ENCODE measurements at places on chromosomes 6 and 20. TPM values are rescaled to one million over a fixed set of nuclear protein-coding genes. Genes with fewer than 3 reads are reported as not detected.
A peak's percentile ranks its signal among the peaks of the same experiment; 100 is the strongest.

TRAPPC3L gene
- not detected for total RNA-seq

HLA-DRB1 gene
- total RNA-seq, result 15.3 TPM

ZC2HC1B gene
- total RNA-seq, result not detected

ANGPT4 gene
- total RNA-seq, result 0.05 TPM

OLIG3 gene
- total RNA-seq, result not detected

RBM24 gene
- total RNA-seq, result 0.05 TPM

FANCE gene
- total RNA-seq, result 1.1 TPM

HLA-E gene
- total RNA-seq, result 141 TPM

MOG gene
- not detected for total RNA-seq

BPI gene
- 0.48 TPM for total RNA-seq

ECT2L gene
- not detected for total RNA-seq

SYTL3 gene
- total RNA-seq, result 0.43 TPM

NHLRC1 gene
- 2.8 TPM for total RNA-seq

GSTA2 gene
- total RNA-seq, result 45.2 TPM

KCNG1 gene
- total RNA-seq, result 0.20 TPM

GTSF1L gene
- not detected for total RNA-seq

SRSF3 gene
- 58.7 TPM for total RNA-seq

PBOV1 gene
- not detected for total RNA-seq

PCMTD2 gene
- 29.3 TPM for total RNA-seq

GRCh38 chr20:17109307-17109706 is 117.5 kb upstream of the PCSK2 start:
- no peak for DNase-seq

GRCh38 chr6:1756472-1757129 is 146.9 kb downstream of the FOXC1 start:
- DNase-seq, result no peak

DNA sequence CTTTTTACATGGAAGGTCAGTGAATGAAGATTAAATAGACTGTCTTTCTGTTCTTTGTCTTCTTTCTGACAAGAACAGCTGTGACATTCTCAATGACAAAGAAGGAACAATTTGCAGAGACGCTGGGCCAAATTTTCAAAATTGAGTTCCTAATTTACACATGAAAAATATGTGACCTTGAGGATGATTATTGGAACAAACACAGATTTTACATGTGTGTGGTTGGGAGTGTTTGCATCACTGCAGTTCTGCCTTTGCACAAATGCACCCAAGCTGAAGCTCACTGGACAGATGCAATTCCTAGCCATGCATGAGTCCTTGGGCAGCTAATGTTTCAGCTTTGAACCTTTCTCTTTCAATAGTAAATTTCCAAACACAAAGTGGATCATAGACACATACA is 350.8 kb downstream of the QKI start:
- no peak for DNase-seq

- DNase-seq, result no peak
Measured at GRCh38 chr20:13037727-13038126, 29.0 kb downstream of the SPTLC3 start.

GRCh38 chr20:47785854-47786764 is 828 bp upstream of the SULF2 start:
- peak; percentile 74 for DNase-seq

DNA sequence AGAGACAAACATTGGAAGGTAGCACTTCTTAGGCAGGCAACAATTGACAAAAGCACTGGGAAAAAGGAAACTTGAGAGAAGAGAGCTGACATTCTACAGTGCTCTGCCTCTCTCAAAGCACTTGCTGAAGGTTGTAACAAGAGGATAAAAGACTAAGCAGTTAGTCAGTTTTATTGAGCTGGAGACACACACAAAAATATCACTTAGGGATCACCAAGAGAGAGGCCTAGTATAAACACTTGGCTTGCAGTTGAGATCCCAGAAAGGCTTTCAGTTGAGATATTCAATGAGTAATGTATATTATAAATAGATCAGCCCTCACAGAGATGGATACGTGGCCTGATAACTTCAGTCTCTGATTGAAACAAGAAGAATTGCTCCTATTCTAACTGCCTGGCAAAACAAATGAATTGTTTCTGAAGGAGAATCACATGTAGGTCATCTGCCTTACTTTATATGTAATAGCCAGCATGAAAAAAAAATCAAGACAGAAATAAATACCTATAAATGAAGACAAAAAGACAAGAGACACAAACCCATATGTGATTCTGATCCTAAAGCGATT is 747.2 kb upstream of the MAN1A1 start:
- DNase-seq, result no peak

GRCh38 chr20:48834278-48834677 is 6.5 kb upstream of the PREX1 start:
- DNase-seq, result no peak

GRCh38 chr6:112683926-112684325 is 336.8 kb downstream of the RFPL4B start:
- no peak for DNase-seq

DNA sequence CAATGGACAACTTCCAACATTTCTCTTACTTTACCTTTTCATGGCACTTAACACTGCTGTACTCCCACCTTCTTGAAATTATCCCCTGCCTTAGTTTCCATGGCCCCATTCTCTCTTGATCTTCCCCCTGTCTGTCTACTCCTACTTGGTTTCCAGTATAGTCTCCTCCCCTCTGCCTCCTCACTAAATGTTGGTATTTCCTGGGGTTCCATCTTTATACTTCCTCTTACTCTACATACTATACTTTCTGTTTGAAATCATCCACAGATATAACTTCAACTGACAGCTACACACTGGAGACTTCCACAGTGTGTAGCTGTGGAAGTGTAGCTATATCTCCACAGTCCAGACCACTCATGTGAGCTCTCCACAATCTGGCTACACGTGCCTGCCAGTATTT is 13.5 kb downstream of the ZHX3 start:
- DNase-seq, result no peak

- no peak for DNase-seq
Measured at GRCh38 chr6:157946865-157947532, 34.7 kb upstream of the SYNJ2 start.

GRCh38 chr6:41643899-41644269 is 5.6 kb downstream of the MDFI start:
- no peak for DNase-seq

DNA sequence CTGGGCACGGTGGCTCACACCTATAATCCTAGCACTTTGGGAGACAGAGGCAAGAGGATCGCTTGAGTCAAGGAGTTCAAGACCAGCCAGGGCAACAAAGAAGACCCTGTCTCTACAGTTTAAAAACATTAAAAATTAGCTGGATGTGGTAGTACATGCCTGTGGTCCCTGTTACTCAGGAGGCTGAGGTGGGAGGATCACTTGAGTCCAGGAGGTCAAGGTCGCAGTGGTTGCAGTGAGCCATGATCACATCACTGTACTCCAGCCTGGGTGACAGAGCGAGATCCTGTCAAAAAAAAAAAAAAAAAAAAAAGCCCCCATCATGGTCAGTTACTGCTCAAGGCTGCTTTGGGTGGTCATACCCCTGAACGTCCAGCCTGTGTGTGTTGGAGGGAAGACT is 55.8 kb downstream of the ARHGAP40 start:
- no peak for DNase-seq

GRCh38 chr6:36650848-36651478 is 27.6 kb upstream of the CDKN1A start:
- no peak for DNase-seq

GRCh38 chr6:157143890-157144798 is 179.2 kb downstream of the TMEM242 start:
- no peak for DNase-seq

GRCh38 chr6:153125032-153125431 is 6.0 kb downstream of the RGS17 start:
- DNase-seq, result no peak

- no peak for DNase-seq
Measured at GRCh38 chr6:156585859-156586258, 191.3 kb upstream of the ARID1B start.

- DNase-seq, result no peak
Measured at GRCh38 chr6:46651816-46652215, 802 bp downstream of the CYP39A1 start.

DNA sequence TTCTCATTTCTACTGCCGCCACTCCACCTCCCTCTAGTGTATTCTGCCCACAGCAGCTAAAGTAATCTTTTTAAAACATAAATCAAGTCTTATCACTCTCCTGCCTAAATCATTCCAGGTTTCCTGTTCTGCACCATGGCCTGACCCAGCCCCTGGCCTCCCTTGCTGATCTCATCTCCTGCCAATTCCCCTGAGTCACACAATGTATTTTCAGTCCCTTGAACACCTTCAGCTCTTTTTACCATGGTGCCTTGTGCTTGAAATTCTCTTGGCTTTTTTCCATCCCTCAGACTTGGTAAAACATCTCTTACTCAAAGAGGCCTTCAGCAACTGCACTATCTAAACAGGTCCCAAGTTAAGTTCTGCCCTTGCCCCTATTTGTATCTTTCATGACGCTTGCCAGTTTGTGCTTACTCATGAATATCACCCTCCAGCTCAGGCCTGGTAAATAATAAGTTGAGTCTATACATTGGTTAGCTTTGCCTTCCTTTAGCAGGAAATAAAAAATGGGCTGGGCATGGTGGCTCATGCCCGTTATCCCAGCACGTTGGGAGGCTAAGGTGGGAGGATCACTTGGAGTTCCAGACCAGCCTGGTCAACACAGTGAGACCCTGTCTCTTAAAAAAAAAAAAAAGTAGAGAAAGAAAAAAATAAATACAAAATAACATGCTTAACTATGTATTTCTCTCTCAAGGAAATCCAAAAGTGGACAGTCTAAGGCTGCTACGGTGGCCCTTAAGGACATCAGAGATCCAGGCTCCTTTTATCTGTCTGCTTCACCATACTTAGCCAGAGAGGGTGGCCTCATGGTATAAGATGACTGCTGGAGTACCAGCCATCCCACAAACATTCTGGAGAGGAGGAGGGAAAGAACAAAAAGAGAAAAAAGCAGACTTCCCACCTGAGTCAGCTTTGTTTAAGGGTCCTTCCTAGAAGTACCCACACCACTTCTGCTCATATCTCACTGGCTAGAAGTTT is 62.2 kb downstream of the ARFGEF2 start:
- DNase-seq, result no peak

DNA sequence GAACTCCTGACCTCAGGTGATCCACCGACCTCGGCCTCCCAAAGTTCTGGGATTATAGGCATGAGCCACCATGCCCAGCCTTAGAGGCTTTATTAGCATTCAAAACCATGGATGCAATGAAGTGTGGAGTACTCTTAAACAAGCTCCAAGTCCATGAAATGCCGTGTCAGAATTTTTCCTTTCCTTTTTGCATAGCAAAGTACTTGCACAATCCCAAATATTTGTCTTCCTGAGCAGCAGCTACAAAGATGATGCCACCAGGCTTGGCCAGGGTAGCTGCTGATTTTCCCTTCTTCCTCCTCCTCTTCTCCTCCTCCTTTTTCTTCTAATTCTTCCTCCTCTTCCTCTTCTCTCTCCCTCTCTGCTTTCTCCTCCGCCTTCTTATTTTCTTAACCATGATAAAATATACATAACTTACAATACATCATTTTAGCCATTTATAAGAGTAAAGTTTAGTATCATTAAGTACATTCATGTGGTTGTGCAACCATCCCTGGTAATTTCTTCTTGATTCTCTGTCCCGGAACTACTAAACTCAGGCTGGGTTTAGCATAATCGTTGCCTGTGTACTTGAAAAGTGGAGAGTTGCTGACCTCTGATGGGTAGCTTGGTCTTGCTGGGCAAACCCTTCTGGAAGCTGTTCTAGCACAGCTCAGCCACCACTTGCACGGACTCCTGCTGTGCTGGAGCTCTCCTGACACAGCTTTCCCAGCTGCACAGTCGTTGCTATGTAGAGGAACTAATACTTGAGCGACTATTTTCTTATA is 20.3 kb downstream of the MUCL3 start:
- no peak for DNase-seq

- DNase-seq, result no peak
Measured at GRCh38 chr6:136959471-136959891, 37.4 kb downstream of the SLC35D3 start.

DNA sequence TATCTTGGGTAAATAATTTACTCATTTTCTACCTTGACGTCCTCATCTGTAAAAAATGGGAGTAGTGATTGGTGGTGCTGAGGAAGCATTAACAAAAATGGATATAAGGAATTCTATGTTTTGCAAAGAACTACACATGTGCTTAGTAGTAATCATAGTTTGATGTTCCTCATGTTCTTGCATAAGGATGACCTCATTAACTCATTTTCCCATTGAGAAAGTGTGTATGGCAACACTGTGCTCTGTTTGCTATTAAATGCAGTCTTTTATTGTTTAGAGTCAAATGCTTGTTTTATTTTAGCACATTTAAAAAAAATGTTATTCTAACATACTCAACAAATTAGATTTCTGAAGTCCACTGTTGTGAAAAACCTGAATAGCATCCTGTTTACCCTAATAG is 211.2 kb upstream of the RSPO3 start:
- DNase-seq, result no peak

GRCh38 chr20:62733891-62734290 is 25.3 kb downstream of the NTSR1 start:
- no peak for DNase-seq

DNA sequence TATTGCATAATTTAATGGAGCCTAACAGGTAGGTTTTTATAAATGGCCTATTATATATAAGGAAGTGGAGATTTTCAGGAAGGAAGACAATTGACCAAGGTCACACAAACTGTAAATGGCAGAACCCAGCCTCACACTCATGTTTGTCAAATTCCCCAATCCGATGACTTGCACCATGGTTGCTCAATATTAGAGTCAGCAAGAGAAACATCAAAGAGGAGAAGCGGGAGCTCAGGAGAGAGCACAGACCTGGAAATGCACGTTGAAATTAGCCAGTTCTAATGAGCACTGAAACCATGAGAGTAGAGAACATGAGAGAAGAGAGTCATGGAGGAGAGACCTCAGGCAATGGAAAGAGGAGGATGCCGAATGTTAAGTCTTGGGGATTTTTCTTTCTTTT is 13.5 kb upstream of the MLIP start:
- DNase-seq, result no peak

DNA sequence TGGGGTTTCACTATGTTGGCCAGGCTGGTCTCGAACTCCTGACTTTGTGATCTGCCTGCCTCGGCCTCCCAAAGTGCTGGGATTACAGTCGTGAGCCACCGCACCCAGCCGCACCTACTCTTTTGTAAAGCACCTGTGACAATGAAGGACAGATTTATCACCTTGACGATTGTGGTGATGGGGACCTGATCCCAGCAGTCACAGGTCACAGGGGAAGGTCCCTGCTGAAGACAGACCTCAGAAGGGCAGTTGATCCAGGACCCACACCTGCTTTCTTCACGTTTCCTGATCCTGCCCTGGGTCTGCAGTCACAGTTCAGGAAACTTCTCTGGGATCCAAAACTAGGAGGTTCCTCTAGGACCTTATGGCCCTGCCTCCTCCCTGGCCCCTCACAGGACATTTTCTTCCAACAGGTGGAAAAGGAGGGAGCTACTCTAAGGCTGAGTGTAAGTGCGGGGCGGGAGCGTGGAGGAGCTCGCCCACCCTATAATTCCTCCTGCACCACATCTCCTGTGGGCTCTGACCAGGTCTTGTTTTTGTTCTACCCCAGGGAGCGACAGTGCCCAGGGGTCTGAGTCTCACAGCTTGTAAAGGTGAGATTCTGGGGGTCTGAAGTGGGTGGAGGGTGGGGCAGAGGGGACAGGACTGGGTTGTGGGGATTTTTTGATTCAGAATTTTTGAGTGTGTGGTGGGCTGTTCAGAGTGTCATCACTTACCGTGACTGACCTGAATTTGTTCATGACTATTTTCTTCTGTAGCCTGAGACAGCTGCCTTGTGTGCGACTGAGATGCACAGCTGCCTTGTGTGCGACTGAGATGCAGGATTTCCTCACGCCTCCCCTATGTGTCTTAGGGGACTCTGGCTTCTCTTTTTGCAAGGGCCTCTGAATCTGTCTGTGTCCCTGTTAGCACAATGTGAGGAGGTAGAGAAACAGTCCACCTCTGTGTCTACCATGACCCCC is 3.0 kb downstream of the HLA-E start:
- DNase-seq, result no peak

GRCh38 chr20:14142171-14142570 is 146.9 kb downstream of the MACROD2 start:
- DNase-seq, result peak; percentile 51
